ENCODE measurements at places on chromosomes 16 and 17.

- DNase-seq: no peak
Observed at GRCh38 chr16:66304151-66304550, 62.3 kb upstream of the CDH5 start.

DNA sequence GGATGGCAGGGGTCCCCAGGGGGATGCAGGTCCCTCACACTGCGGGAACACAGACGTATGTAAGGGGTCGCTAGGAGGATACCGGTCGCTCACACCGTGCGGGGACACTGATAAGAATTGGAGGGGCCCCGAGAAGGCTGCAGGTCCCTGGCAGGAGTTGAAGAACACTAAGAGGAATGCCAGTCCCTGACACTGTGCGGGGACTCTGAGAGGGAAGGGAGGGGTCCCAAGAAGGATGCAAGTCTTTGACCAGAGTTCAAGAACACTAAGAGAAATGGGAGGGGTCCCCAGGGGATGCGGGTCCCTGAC is 510 bp downstream of the ERCC4 start:
- no peak for DNase-seq

- DNase-seq: no peak
Observed at GRCh38 chr17:50270435-50271362, 3.6 kb upstream of the TMEM92 start.

DNA sequence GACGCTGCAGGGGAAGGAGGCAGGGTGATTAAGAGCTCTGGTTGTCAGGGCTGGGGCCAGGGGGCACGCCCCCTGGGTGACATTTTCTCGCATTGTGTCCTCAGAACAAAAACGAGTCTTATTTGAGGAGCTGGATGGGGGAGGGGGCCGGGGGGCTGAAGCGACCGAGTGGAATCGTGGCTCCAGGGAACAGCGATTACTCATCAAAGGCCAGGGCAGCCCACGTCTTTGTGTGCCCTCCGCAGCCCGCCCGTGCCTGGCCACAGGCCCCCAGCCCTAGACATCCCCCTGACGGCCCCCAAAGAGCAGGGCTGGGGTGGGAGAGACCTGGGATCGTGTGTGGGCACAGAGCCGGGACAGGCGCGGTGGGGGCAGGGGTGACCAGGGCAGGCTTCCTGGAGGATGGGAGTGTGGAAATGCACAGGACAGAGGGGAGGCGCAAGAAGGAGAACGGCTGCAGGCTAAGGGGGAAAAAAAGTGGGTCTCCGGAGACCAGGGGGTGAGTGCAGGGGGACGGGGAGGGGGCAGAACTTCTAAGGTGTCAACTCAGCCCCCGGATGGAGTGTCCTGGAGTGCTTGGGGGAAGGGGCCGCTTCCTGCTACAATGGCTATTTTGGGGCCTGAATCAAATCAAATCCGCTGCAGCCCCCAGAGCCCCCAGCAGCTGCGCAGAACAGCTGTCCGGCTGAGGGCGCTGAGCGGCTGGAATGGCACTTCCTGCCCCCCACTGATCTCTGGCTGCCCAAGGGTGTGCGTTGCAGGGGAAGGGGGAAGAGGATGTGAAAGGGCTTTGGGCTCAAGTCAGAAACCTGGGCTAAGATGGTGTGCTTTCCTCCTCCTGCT is 24.0 kb upstream of the PHB1 start:
- DNase-seq: no peak

GRCh38 chr16:25023556-25023955 is 8.4 kb upstream of the ARHGAP17 start:
- no peak for DNase-seq
